ENCODE measurements at places on chromosomes 7 and 10. TPM values are rescaled to one million over a fixed set of nuclear protein-coding genes. Genes with fewer than 3 reads are reported as not detected.

CSGALNACT2 gene
- total RNA-seq = 18.1 TPM

PON1 gene
- not detected for total RNA-seq

GRCh38 chr7:152399344-152399743 is 36.5 kb downstream of the KMT2C start:
- DNase-seq = no peak

DNA sequence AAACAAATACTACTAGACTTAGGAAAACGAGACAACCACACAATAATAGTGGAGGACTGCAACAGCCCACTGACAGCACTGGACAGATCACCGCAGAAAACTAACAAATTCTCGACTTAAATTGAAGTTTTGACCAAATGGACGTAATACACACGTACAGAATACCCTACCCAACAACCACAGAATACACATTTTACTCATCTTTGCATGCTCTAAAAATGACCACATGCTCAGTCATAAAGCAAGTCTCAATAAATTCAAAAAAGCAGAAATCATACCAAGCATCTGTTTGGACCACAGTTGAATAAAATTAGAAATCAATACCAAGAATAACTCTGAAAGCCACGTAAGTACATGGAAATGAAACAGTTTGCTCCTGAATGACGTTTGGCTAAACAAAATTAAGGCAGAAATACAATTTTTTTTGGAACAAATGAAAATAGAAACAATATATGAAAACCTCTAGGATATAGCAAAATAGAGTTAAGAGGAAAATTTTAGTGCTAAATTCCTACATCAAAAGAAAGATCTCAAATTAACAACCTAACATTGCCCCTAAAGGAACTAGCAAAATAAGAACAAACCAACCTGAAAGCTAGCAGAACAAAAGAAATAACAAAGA is 30.6 kb downstream of the MAPK8 start:
- no peak for DNase-seq

DNA sequence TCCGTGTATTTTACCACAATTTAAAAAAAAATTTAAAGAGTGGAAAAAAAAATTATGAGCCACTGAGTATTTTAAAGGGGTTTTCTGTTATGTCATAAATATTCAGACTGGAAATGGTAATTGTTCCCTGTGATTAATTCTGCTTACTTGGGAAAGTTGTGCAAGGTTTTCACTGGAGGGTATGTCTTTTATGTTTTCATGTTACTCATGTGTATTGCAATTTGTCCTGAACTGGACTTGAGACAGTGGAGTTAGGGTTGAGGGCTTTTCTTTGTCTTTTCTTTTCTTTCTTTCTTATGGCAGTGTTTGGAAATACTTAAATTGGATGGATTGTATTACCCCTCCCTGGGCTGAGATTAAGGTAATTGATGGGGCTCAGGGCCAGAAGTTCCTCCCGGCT is 257.7 kb downstream of the BAMBI start:
- no peak for DNase-seq

All from HFFc6 (cell line).